GM12891 (cell line): ENCODE measurements at places on chromosomes 4 and X.

GRCh38 chr4:38967260-38968095 is 64.7 kb downstream of the TMEM156 start:
- no peak for DNase-seq

DNA sequence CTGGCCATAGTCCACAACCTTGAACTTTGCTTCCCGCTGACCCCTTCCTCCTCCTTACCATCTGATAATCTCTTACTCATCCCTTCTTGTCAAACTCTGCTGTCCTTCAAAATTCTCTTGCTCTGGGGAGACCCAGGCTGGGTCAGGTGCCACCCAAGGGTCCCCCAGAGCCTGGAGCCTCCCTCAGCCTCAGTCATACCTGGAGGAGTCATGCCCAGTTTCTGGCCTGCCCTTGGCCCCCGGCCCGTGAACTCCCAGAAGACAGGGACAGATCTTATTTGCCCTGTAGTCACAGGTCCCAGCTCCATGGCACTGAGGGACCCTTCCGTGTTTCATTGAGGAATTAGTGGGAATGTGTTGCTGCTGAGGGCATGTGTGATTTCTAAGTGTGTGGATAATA is 4.7 kb upstream of the GPR78 start:
- DNase-seq: no peak

DNA sequence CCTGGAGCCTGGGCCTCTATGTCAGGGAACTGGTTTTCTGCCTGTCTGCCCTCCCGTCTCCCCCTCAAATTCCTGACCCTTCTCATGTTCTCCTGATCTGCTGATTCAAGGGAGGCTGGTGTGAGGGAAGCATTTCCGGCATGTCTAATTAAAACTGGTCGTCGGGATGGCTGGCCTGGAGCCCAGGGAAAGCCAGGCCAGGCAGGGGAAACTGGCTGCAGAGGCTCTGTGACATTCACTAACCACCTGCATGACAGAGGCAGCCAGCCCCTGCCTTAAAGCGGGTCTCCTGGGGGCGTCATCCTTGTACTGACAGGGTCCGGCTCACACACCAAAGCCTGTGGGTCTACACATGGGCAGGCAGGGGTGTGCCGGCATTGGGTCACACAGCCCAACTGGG is 35.2 kb downstream of the ABLIM2 start:
- DNase-seq: no peak

DNA sequence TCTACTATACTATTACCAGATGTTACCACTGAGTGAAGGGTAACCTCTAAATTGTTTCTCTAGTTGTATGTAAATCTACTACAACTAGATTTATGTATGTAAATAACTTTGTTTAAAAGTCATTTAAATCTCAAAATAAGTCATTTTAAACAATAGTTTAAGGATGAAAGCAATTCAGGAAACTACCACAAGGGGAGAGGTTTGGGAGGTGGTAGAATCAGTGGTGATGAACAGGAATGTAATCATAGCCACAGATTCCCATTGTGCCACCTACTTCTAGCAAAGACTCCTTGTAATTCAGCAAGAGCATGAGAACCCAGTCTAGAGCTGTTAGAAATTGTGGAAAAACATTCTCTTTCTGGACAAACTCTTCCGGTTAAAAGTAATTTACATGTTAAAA is 234.6 kb downstream of the SLC7A11 start:
- DNase-seq: no peak

DNA sequence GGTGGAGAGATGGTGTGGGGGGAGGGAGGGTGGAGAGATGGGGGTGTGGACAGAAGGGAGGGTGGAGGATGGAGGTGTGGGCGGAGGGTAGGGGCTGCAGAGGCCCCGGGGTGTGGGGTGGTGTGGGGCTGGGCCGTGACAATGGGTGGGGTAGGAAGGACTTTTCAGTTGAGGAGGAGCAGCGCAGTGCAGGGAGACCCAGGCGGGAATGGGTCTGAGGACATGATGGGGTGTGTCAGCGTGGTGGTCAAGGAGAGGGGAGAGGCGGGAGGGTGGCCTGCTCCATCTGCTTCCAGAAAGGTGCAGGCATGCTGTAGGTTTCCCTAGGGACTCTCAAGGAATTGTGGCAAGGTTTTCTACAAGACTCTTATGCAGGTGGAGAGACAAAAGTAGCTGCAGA is 48.9 kb downstream of the RGS12 start:
- DNase-seq: no peak

DNA sequence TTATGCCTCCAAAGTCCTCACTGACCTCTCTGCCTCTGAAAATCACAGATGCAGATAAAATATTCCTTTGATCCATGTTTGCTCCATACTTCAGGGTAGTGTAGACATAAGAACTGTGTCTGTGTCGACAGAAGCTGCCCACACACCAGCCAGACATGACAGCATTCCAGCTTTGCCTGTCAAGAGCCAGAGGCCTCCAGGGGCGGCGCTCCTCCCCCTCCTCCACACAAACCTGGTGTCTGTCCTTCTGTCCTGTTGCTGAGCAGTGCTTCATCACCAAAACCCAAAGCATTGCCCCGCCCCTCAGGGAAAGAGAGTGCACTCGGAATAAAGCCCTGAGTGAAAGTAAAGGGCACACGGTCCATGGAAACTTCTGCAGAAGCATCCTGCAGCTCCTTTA is 379.4 kb downstream of the FBXW7 start:
- no peak for DNase-seq

- DNase-seq: no peak
Observed at GRCh38 chr4:71266090-71266794, 72.6 kb upstream of the SLC4A4 start.

DNA sequence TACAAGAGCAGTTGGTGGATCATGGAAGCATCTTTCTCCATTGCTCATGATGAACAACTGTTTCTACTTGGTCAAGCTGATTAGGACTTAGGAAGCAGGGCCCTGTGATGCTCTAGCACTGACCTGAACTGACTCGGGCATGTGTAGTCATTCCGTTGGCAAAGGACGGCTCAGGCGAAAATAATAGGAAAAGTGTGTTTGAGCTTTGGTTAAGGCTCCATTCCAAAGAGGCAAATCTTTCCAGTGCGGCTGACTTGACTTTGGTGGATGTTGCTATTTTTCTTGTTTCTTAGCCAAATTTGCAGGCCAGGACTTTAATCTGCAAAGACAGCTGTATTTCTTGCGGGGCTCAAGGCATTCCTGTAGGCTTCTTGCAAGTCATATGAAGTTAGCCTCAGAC is 39.5 kb downstream of the ZNF518B start:
- no peak for DNase-seq

DNA sequence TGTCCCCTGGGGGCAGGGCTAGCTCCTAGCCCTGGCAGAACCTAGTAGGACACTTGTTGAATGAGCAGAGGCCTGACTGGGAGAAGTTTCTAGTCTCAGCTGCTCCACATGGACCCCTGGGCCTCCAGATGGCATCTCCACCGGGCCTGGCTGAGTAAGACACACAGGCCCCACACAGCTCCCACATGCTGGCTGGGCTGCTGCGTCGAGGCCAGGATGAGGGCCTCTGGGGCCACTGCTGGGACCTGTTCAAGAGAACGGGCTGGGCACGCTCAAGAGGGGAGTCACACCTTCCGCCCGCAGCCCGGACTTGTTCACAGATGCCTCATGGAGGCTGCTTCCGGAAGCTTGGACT is 4.2 kb upstream of the HGFAC start:
- DNase-seq: no peak
